Left ventricle myocardium superior (tissue), 1 donor: ENCODE measurements at places on chromosomes 6 and 20. TPM values are rescaled to one million over a fixed set of nuclear protein-coding genes. Genes with fewer than 3 reads are reported as not detected.

KCNK15 gene
- 0.25 TPM for total RNA-seq

AGER gene
- total RNA-seq = 3.0 TPM

- no peak for DNase-seq
Observed at GRCh38 chr20:31685853-31686643, 36.6 kb downstream of the BCL2L1 start.

DNA sequence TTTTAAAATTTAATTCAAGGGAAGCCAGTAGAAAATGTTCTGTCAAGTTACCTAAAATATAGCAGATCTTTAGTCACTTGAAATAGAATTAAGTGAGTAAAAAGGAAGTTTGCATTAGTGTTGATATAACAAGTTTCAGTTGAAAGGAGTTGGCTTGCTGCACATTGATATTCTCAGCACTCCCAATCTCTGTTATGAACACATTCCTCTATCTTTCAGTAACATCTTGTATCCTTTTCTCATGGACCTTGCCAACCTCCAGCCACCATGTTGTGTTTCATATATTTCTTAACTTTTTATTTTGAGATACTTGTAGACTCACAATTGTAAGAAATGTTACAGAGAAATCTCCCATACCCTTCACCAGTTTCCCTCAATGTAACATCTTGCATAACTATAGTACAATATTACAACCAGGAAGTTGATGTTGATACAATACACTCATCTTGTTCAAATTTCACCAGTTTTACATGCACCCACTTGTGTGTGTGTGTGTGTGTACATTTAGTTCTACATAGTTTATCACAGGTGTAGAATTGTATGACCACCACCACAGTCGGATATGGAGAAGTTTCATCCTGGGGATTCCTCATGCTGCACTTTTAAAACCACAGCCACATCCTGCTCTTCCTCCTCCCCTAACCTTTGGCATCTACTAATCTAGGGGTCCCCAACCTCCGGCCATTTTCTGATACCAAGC lies 20.2 kb upstream of the PAQR8 start:
- no peak for DNase-seq

GRCh38 chr20:35731469-35731788 lies 10.6 kb downstream of the RBM39 start:
- DNase-seq = no peak

DNA sequence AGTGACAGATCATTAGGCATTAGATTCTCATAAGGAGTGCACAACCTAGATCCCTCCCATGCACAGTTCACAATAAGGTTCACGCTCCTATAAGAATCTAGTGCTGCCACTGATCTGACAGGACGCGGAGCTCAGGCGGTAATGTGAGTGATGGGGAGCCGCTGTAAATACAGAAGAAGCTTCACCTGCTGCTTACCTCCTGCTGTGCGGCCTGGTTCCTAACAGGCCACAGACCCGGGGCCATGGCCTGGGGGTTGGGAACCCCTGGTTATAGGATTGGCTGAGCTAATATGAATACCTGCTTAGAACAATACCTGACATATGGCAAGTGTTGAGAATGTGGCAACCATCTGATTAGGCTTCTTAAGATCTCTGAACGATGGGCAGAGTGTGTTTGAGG lies 2.4 kb downstream of the PNPLA1 start:
- no peak for DNase-seq

NT5E gene
- total RNA-seq = 6.0 TPM

DNA sequence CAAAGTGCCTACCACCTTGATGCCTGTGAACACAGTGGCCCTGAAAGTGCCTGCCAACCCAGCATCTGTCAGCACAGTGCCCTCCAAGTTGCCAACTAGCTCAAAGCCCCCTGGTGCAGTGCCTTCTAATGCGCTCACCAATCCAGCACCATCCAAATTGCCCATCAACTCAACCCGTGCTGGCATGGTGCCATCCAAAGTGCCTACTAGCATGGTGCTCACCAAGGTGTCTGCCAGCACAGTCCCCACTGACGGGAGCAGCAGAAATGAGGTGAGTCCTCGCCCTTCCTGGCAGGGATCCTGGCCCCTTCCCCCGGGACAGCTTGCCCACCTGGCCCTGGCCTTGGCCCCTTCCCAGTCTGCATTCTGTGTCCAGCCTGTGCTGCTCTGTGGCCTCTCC lies 17.9 kb downstream of the MAVS start:
- DNase-seq = no peak

DNA sequence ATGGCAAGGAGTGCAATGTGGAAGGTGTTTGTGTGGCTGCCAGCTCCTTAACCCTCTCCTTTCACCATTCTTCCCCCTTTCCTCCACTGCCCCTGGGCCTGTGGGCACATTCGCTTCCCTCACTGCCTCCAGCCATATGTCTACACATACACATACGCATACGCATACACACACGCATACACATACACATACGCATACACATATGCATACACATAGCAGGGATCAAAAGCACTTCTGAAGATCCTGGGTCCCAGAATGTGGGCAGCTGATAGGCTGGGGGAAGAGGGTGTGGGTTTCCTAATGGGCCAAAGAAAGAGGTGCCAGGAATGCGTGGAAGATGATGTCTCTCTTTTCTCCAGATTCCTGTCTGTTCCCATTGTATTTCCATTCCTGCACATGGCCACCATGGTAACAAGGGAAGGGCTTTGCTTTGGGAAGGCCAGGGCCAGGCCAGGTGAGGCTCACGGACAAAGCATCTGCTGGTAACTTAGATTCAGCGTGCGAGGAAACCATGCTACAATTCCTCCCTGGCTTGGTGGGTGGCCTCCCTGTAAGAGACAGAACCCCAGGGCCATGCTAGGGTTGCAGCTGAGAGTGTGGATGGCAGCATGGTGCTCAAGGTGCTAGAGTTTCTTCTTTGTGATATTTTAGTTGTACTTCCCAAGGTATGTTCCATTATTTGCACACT lies 44.8 kb upstream of the GTSF1L start:
- no peak for DNase-seq

FOXA2 gene
- not detected for total RNA-seq
